ENCODE measurements at places on chromosomes 12 and 14.

- DNase-seq = no peak
These were observed 62.1 kb upstream of the TRIM9 start for GRCh38 chr14:51157012-51157411.

DNA sequence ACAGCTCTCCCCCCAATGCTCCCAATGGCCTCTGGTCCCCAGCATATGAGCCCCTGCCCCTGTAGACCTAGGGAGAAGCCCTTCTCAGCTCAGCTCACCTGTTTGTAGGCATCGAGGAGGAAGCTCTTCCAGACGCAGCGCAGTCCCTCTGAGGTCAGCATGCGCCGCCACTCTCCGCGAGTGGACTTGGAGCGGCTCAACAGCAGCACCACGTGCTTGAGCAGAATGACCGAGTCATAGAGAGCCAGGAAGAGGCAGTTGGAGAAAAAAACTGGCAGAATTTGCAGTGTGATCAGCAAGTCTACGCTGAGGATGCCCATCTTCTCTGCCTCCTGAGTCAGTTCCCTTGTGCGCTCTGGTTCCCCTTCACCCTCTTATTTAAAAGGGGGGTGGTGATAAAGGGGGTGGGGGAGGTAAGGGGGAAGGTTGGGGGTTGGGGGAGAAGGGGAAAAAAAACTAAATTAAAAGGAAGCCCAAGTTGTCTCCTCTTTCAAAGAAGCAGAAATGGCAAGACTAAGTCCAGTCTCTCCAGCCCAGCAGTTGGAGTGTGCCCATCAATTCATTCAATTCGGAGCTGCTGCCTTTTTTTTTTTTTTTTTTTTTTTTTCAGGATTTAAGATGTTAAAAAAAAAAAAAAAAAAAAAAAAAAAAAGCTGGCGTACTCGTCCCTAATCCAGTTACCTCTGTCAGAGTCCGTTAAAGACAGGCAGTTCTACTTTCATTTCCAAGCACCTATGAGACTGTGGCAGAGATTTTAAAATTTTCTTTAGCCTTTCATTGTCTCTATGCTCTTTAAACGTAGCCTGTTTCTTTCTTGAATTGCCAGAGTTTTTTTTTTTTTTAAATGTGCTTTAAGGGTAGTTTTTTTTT, at the start of gene DIO2:
DIO2 (minus strand) TSS at position 352 of the 870 bp plus-strand sequence; CDS start at position 320, 32 bp downstream.
- no peak for DNase-seq

DNA sequence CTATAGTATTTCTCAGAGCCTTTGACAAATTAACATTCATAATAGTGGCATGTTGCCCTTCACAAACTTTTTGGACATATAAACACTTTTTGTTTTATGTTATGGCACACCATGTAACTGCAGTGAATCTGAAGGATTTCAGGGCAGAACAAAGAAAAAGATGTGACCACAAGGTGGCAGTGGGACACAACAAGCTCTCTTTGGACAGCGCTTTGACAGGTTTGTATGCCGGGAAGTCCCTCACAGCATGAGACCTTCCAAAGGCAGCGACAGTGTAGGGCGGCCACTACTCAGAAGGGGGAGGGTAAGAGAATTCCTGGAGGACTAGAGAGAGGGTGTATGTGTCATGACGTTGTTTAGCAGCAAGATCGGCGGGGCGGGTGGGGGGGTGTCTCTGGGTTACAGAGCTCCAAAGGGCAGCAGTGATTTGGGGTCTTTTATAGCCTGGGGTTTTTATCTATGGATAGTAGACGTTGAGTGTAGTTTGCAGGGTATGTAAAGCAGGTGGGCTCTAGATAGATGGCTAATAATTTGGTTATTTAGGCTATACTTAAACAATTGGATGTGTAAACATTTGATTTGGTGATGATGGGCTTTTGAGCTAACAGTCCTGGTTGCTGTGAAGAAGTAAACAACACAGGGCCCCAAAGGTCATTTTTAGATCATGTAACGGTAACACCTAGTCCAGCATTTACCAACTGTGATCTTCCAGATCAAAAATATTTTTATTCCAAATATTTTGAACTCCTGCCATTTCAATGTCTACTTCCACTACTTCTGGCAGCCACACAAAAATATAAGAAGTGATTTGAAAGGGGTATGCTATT, 22.9 kb downstream of the ETFBKMT start:
- peak; percentile 54 for DNase-seq

DNA sequence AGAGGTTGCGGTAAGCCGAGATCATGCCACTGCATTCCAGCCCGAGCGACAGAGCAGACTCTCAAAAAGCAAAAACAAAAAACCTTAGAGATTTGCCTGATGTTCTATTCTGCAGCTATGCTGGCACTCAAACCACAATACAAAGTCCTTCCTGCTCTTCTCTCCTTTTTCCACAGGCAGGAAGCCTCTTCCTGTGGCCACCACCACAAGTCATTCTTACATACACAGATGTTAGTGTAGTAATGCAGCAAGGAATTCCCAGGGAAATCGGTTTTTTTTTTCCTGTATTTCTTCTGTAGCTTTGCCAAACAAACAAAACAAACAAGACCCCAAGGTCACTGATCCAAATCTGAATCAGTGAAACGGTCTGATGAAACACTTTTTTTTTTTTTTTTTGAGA, 104.3 kb downstream of the FIGNL2 start:
- DNase-seq = no peak

DNA sequence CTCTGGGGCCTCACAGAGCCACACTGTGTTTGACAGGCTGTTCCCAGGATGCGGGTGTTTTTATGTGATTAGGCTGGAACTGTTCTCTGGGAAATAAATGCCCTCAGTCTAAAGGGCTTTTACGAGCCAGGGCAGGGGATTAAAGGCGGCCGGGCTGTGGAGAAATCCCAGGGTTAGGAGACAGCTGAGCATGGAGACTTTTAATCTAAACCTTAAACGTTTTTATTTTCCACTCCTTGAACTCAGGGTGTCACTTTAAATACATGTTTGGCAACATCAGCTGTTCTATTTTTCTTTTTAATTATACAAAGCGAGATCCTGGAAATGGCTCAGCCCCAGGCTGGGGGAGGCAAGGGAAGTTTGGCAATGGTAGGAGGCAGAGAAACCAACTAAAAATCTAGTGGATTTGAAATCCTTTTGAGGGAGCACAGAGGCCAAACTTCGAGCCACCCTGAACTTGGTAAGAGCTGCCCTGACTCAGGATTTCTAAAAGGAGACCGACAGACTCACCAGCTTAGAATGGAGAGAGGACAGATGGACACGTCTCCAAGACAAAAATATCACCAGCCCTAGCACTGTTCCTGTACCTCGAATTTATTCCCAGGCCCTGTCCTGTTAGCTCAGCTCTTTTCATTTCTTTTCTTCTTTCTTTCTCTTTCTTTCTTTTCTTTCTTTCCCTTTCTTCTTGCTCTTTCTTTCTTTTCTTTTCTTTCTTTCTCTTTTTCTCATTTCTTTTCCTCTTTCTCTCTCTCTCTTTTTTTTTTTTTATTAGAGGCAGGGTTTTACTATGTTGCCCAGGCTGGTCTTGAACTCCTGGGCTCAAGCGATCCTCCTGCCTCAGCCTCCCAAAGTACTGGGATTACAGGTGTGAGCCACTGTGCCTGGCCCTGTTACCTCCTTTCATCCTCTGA, 15.8 kb upstream of the ORAI1 start:
- no peak for DNase-seq

DNA sequence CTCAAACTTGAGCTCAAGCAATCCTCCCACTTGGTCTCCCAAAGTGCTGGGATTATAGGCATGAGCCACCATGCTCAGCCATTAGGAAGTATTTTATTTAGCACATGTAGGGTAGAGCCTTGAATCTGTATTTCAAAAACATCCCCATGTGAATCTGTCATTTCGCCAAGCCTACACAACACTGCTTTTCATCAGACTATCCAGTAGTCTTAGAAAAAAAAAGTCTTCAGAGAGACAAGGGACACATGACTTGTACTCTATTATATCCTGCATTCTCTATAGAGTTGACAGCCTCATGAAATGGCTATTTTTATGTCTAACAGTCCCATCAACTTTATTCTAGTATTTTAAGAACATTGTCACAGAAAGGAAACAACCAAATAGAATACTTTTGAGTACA, 35.4 kb downstream of the TM7SF3 start:
- no peak for DNase-seq

DNA sequence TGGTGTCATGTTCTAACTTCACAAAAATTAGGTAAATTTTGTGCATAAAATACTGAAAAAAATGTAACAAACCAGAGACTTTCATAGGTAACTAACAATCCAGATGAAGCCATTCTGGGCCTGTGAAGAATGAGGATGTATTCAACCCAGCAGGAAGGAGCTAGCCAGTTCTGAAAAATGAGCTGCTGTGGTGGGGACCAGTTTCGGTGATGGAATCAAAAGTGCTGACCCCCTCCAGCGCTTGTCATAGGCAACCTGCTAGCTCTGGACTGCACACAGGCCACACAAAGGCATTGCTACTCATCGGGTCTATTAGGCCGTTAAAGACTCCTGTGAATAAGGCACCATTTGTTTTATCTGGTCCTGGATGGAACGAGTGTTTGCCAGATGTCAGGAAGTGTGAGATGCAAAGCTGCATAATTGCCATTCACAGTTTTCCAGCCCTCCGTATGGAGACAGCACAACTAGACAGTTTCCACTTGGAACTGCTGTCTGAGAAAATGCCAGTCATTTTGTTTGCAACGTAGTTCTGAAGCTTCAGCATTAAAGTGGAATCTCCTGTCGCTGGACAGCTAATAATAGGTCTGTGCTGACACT, 3.3 kb upstream of the RIMBP2 start:
- no peak for DNase-seq

DNA sequence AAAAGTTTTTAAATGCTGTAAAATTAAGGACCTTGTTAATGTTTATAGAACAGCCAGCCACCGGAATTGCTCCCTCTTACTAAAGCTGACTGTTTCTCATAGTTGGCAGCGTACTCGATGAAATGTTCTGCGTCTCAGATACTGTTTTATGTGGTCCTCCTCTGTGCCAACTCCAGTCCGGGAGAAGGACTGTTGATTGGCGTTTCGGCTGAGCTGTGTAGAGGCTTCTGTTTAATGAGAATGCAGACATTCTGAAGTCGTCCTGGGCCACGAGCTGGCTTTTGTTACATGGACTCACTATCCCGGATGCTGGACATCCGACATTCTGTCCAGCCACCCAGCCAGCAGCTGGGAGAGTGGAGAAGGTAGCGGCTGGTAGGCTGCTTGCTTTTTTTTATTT, 75.4 kb downstream of the WDR20 start:
- DNase-seq = no peak

All from GM19239 (cell line).